Testis (tissue), 5 donors: ENCODE measurements at places on chromosomes 5 and 9. TPM values are rescaled to one million over a fixed set of nuclear protein-coding genes. Genes with fewer than 3 reads are reported as not detected.

The ACER2 gene
- 5.5 TPM for total RNA-seq

The TMEM252 gene
- total RNA-seq = not detected

The LECT2 gene
- total RNA-seq = 6.6 TPM

The WNK2 gene
- total RNA-seq = 50.5 TPM

The SPATA31E1 gene
- 4.8 TPM for total RNA-seq

The ABO gene
- 31.1 TPM for total RNA-seq

The FBLL1 gene
- 11.5 TPM for total RNA-seq

The SLC4A9 gene
- 0.81 TPM for total RNA-seq

The TYRP1 gene
- total RNA-seq = 2.0 TPM

The DNLZ gene
- 48.2 TPM for total RNA-seq

The KCTD16 gene
- 2.7 TPM for total RNA-seq

The SPINK5 gene
- 1.1 TPM for total RNA-seq

The SV2C gene
- 0.87 TPM for total RNA-seq

The NTNG2 gene
- 23.7 TPM for total RNA-seq

The PCDHGB3 gene
- total RNA-seq = 17.1 TPM

The CDC25C gene
- 11.8 TPM for total RNA-seq

GRCh38 chr9:133351908-133352634 lies 4.1 kb downstream of the RPL7A start:
- no peak for DNase-seq

DNA sequence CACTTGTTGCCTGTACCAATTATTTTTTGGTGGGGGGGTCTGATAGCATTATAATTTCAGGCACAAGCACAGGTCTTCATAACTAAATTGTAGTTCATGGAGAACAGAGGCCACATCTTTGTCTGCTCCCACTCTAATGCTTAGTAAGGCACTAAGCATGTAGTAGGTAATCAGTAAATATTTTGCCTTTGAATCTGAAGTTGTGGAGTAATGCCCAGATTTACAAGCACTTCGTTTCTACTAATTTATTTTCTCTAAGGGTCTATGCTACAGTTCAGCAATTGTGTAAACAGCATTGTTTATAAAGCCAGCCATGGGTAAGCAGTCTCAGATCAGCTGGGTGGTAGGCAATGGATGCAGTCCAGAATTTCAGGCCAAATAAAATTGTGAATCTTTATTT lies 78.6 kb downstream of the GRIA1 start:
- no peak for DNase-seq

DNA sequence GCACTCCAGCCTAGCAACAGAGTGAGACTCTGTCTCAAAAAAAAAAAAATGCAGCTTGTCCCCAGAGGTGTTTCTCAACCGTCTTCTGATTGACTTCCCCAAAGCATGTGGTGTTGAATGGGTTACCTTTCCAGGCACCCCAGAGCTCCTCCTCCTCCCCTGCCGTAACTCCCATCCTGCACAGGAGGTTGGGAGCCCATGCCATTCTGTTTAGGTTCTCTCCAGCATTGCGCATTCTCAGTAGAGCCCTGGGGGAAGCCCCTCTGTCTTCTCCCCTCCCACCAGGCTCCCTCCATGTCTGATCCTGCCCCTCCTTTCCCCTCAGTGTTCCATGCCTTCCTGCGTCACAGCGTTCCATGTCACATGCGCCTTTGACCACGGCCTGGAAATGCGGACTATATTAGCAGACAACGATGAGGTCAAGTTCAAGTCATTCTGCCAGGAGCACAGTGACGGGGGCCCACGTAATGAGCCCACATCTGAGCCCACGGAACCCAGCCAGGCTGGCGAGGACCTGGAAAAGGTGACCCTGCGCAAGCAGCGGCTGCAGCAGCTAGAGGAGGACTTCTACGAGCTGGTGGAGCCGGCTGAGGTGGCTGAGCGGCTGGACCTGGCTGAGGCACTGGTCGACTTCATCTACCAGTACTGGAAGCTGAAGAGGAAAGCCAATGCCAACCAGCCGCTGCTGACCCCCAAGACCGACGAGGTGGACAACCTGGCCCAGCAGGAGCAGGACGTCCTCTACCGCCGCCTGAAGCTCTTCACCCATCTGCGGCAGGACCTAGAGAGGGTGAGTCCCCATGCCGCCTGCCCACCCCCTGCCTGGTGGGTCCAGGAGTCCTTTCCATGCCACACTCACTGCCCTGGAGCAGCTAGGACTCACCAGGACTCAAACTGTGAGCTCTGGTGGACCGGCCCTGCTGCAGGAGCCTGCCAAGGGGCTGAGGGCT lies 40.6 kb downstream of the JADE2 start:
- DNase-seq = no peak

DNA sequence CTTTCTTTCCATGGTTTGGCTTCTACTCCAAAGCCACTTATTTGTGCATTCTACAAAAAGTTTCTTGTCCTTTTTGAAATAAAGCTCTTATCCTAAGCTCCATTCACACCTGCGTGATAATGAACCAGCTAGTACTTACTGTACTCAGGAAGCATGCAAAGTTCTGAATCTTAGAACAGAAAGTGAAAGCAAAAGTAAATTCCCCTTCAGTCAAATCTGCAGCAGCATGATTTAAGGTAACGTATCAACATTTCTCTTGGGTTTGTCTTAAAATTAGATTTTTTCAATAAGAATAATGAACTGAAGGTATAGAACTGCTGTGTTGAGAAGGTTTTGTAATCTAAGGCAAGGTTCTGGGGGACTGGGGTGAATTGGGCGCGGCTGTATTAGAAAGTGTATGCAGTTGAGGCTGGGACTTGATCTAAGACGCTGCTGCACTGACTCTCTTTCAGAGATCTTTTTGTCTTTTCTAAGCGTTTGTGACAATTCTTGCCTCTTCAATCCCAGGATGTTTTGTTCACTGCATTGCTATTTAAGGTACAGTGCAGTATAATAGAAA lies at the start of gene ERAP2:
Gene ERAP2 (plus strand): TSS at position 209 of the 559 bp plus-strand sequence. CDS start 3,186 bp downstream, outside the sequence.
- no peak for DNase-seq

GRCh38 chr5:6576861-6577501 lies 55.9 kb downstream of the NSUN2 start:
- DNase-seq = peak; percentile 64

DNA sequence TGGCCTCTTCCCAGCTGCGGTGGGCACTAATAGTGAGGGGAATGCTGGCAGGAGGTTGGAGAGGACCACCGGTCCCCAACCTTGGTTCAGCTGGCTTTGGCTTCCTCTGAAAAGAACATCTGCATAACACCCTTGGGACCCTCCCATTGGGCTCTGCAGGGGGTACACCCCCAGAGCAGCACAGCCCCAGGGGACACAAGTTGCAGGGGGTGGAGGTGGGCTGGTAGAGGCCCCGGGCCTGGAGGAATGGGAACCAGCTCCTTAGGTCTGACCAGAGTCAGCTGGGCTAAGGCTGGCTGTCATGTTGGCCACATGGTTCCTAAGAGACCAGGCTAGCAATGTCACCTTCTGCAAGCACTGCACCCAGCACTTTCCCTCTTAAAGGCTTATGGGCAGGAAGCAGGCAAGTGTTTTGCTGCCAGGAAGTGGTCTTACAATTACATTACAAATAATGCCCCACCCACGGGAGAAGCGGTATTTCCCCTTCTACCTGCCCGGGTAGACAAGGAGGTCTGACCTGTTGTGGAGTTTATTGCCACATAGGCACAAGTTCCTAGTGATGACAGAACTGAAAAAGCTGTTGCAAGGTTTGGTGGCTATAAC lies 18.1 kb downstream of the GCNT4 start:
- DNase-seq = no peak

- peak; percentile 80 for DNase-seq
These were observed 1.0 kb upstream of the TPM2 start for GRCh38 chr9:35690614-35691333.

DNA sequence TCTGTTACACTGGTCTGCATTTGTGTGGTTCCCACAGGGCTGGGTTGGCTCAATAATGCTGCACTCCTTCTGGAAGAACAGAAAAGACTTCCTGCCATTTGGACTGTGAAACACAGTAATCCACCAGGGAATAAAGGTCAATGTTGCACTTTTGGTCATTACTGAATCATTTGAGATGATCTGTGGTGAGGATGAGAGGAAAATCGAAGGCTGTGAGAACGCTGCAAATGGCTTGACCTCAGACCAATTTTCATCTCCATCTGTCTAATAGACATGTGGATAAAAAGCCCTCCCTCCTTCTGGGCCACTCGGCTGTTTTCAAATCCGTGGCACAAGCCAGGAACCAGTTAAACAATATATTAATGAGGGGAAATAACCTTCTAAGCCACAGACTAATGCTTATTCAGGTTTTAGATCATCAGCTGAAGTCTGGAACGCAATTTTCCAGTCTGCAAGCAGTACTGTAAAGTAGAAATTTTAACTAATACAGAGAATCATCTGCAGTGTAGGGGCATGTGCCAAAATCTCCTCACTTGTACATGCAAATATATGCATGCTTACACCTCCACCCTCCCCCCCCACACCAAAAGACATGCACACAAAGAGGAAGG lies 20.2 kb downstream of the TLE1 start:
- no peak for DNase-seq

- DNase-seq = no peak
These were observed 43.6 kb upstream of the KDM4C start for GRCh38 chr9:6714176-6714575.

- no peak for DNase-seq
These were observed 126.1 kb upstream of the HAND1 start for GRCh38 chr5:154603953-154604679.

DNA sequence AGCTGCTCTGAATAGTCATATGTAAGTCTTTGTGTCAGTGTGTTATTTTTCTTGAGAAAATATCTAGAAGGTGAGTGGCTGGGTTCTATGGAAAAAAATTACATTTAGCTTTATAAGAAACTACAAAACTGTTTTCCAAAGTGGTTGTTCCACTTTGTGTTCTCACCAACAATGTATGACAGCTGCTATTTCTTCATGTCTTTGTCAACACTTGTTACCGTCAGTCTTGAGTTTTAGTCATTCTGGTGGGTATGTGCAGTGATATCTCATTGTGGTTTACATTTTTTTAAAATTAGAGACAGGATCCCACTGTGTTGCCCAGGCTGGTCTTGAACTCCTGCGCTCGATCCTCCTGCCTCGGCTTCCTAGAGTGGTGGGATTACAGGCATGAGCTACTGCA lies 246.4 kb downstream of the PJA2 start:
- DNase-seq = no peak

- DNase-seq = no peak
These were observed 115.4 kb downstream of the RGS3 start for GRCh38 chr9:113578882-113579282.

GRCh38 chr5:73587923-73588322 lies 22.4 kb downstream of the UTP15 start:
- DNase-seq = no peak

DNA sequence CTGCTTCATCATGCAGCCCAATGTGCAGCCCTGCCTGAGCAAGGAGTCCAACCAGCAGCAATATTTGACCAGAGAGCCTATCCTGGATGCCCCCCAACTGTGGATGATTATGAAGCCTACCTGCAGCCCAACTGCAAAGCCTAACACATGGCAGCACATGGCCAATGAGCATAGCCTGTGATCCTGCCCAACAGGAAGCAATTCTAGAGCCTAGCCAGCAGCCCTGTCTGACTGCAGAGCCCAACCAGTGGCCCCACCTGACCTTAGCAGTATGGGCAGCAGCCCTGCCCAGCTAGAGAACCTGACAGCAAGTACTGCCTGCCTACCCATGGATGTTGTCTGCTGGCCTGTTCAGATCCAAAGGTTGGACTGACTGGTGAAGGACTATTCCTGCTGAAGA lies 97.3 kb upstream of the SH3GL2 start:
- no peak for DNase-seq

DNA sequence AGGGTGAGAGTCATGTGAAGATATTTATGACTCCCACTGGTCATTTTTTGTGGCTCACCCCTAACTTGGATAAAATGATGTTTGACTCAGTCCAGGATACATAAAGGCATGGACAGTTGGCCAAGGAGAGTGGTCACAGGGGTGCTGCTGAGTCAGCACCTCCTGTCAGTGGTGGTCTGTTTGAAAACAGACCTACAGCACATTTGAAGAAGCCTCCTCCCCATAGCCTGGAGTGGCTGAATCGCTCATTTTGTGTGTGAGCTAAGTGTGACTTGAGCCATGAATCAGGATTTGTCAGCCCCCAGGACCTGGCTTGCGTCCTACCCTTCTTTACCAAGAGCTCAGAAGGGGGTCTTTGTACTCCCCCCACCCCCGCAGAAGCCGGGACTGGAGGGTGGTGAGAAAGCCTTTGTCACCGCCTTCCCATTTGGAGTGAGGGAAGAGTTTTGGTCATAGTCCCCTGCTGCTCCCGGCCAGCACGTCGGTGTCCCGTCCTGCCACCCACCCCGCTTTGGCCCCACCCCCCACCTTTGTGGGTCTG lies 35.6 kb downstream of the TRIO start:
- no peak for DNase-seq

- DNase-seq = no peak
These were observed 164.4 kb downstream of the SEMA5A start for GRCh38 chr5:9381464-9381863.
